Prostate gland (tissue), 2 donors: ENCODE measurements at places on chromosomes 5 and 9.
A peak's percentile ranks its signal among the peaks of the same experiment; 100 is the strongest.

GRCh38 chr9:125789196-125789595, 42.0 kb downstream of the PBX3 start:
- no peak for DNase-seq

DNA sequence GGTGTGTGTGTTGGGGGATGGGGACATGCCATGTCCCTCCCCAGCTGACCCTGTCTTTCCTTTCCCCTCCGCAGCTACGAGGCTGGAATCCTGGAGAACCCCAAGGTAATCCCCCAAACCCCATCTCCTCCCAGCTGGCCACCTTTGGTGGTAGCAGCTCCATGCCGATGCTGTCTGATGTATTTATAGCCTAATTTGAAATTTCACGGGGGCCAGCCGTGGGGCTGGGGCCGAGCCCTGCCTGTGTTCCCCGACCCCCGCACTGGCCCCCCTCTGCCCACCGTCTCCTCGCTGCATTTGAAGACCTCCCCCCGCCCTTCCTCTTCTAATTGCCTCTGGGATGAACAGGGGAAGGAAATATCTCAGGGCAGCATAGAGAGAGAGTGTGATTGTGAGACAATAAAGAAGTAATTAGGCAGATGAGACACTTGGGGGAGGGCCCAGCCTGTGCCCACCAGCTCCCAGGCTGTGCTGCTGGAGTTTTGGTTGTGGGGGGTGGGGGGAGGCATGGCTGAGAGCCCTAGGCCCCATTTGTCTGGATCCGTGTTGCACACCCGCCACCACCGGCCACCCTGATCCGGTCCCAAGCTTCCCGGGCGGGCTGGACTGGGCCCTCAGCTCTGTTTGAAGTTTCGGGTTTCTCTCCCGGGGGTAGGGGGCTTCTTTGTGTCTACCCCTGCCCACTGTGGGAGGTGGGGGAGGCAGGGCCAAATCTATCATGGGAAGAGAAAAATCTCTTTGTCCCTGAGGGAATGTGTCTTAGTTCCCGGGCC, 26.8 kb downstream of the ASS1 start:
- no peak for DNase-seq

- peak; percentile 12 for DNase-seq
These were observed 86.9 kb downstream of the GNAQ start for GRCh38 chr9:77944556-77945243.

DNA sequence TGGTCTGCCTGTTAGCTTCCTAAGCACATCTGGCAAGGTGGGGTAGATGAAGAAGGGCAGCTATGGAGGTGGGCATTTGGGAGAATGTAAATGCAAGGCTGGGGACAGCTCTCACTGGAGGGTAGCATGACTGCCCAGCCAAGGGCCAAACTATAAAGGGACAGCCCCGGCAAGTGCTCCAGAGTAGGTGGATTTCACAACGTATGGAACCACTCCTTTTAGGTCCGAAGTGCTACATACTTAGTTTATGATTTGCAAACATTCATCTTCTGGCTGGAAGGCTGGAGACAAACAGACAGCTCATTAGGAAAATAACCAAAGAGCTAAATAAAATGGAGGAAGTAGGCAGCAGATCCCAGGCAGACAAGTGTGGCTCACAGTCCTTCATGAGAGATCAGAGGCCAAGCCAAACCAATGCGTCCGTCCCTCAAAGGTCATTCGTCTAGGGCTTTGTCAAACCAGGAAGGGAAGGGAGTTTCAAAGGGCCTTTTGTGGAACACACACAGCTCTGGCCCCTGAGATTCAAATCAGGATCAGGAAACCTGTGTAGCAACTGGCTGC, 42.5 kb upstream of the GLRX start:
- DNase-seq, result no peak

DNA sequence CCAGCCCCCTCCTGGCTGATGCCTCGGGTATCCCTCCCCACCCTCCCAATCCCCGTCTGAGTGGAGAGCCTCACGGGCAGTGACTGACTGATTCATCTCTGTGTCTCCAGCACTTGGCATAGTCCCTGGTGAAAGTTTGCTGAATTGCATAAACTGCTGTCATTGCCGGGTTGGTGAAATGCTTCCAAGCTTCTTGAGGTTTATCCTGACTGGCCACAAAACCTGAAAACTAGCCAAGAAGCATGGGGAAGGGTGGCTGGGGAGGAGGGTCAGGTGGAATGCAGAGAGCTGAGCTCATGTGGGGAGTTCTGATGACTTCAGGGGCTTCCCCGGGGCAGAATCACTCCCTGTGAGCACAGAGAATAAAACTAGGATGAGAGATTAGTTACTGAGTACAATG, 56.9 kb upstream of the GGTA1 start:
- DNase-seq, result peak; percentile 68

DNA sequence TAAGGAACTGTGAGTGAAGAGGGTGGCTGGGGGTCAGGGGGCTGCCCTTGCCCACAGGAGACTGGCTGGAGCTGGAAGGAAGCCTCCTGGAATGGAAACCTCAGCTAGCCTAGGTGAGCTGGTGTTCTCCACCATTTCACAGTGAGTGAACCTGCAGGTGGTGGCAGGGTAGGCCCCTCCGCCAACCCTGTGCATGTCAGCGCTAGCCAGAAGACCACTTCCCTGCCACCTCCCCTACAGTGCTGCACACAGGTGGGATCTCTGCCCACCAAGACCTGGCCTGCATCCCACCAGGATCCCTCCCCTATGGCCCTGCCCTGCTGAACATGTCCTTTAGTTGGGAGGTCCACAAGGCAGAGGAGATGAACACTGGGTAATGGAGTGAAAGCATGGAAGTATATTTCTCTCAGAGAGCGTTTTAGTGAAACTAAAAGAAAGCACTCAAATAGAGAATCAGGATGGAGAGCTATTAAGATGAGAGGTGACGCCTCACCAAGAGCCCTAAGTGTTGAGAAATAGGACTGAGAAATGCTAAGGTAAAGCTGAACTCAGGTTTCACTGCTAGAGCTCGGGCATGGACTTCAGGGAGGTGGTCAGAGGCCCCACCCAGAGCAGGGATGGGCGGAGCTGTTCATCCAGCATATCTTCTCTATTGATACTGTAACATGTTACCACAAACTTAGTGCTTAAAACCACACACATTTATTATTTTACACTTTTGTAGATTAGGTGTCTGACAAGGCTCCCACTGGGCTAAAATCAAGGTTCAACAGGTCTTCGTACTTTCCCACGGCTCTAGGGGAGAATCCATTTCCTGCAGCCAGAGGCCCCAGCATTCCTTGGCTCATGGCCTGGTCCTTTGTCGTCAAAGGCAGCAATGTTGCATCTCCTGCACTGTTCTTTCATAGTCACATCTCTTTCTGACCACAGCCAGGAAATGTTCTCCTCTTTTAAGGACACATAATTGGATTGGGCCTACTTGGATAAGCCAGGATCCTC, 83.2 kb downstream of the DIRAS2 start:
- no peak for DNase-seq

DNA sequence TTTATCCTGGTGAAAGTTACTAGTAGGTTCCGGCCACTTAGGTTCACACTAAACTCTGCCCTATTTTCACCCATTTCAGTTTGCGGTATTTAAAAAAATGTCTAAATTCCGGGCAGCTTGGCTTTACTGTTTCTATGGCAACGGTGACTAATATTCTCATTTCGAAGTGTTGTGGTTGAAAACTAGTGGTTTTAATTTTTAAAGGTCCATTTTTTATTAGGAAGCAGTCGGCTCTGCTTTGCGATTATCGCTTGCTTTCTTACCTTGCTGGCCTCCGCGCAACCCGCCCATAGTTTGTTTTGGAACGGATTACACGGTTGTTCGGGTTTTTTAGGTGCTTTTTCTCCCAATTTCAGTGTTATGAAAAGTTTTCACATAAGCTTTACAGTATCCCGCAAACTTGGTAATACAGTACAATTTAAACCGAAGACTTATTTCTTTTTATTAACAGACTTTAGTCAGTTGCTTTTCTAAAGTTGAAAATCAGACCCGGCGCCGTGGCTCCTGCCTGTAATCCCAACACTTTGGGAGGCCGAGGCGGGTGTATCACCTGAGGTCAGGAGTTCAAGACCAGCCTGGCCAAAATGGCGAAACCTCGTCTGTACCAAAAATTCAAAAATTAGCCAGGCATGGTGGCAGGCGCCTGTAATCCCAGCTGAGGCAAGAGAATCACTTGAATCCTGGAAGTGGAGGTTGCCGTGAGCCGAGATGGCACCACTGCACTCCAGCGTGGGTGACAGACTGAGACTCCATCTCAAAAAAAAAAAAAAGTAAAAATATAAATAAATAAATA, 1.6 kb downstream of the KDM4C start:
- DNase-seq, result peak; percentile 21
